ENCODE measurements at places on chromosomes 16 and 17.
A peak's percentile ranks its signal among the peaks of the same experiment; 100 is the strongest.

GRCh38 chr16:28876973-28877654 lies 1.2 kb upstream of the ATP2A1 start:
- DNase-seq = no peak

DNA sequence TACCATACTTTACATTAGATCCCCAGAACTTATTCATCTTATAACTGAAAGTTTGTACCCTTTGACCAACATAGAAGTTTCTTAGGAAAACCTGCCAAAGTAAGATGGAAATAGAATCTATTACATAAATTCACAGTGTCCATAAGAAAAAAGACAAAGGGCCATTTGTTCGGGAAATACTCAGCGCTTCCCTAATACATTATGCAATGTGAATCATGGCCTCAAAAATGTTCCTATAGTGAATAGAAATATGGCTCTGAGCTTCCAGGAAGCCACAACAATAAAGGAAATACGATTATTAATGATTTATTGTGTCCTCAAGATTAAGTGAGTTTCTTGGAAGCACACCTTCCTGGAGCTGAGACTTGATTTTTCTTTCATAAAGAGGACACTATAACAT lies 51.5 kb downstream of the GPRC5B start:
- DNase-seq = no peak

DNA sequence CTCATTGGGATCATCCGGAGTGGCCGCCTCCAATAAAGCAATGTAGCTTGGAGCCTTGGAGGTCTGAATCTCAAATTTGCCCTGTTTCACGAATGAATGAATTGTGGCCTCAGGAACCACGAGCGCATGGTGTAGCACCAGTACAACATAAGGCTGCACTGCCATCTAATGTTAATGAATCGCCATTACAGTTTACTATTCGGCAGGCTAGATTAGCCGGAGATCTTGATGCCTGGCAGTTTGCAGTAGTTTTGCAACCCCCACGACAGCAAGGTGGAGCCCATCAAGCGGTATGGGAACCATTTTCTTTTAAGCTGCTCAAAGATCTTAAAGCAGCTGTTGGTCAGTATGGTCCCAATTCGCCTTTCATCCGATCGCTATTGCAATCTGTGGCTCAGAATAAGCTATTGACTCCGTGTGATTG lies 18.8 kb downstream of the ALOX15B start:
- peak; percentile 62 for DNase-seq

GRCh38 chr17:76445697-76446448 lies 7.1 kb downstream of the UBE2O start:
- DNase-seq = no peak

DNA sequence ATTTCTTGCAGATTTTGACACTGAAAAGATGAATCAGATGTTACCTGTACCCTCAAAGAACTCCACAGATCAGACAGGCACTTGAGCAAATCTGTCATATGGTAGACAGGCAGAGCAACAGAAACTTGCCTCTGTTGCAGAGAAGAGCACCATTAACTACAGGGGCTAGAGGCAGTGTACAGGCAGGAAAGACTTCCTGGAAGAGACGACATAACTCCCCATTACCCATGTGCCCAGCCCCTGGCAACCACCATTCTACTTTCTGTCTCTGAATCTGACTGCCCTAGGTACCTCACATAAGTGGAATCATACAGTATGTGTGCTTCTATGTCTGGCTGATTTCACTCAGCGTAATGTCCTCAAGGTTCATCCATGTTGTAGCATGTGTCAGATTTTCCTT lies 15.5 kb downstream of the GFOD2 start:
- peak; percentile 13 for DNase-seq

Measured in CD4-positive, alpha-beta T cell treated with Interleukin-6 at 100 ng/mL for 8 hours (primary cell).